ENCODE measurements at places on chromosomes 1 and 21. TPM values are rescaled to one million over a fixed set of nuclear protein-coding genes. Genes with fewer than 3 reads are reported as not detected.

Gene GPR25
- not detected for total RNA-seq

Gene MRPL20
- 31.9 TPM for total RNA-seq

Gene AMY1A
- not detected for total RNA-seq

Gene TRIM17
- 4.0 TPM for total RNA-seq

Gene RGS8
- total RNA-seq, result 75.3 TPM

All from cerebellum (tissue), 4 donors.